ENCODE measurements at places on chromosomes 6 and 20. TPM values are rescaled to one million over a fixed set of nuclear protein-coding genes. Genes with fewer than 3 reads are reported as not detected.

TMEM200A gene
- total RNA-seq, result 3.0 TPM

ITPR3 gene
- 54.2 TPM for total RNA-seq

BNIP5 gene
- not detected for total RNA-seq

BPIFB1 gene
- total RNA-seq, result not detected

OR2H2 gene
- not detected for total RNA-seq

GRM1 gene
- not detected for total RNA-seq

PGK2 gene
- not detected for total RNA-seq

TSHZ2 gene
- 7.1 TPM for total RNA-seq

TOX2 gene
- total RNA-seq, result 4.4 TPM

SLC2A10 gene
- total RNA-seq, result not detected

RNF217 gene
- 2.0 TPM for total RNA-seq

CALHM4 gene
- not detected for total RNA-seq

NKX2-4 gene
- not detected for total RNA-seq

ATP6V1G2 gene
- total RNA-seq, result 3.8 TPM

MAN1A1 gene
- 21.6 TPM for total RNA-seq

Data from activated CD4-positive, alpha-beta memory T cell treated with anti-CD3 and anti-CD28 coated beads, Interleukin-2, amount 10 ng/mL, durations not matched to agents 7 days and 5 days (primary cell).